ENCODE measurements at places on chromosomes 2 and 18.

GRCh38 chr2:182379241-182379640 lies 47.6 kb downstream of the PDE1A start:
- no peak for DNase-seq

DNA sequence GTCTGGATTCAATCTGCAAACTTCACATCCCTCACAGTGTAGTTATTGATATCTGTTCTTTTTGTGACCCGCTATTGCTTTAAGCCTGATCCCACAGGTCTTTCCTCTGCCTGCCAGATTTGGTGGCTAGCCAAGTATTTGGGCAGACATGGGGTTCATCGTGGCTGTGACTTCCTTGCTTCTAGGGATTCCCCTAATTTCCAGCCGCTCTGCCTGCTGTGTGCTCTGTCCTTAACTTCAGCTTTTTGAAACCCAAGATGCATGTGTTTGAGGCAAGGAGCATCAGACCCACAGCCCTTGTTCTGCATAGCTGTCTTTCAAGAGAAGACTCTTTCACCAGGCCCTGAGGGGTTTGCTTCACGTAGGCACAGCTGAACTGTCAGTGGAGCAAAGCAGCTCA lies 54.2 kb downstream of the NCAPH start:
- no peak for DNase-seq

DNA sequence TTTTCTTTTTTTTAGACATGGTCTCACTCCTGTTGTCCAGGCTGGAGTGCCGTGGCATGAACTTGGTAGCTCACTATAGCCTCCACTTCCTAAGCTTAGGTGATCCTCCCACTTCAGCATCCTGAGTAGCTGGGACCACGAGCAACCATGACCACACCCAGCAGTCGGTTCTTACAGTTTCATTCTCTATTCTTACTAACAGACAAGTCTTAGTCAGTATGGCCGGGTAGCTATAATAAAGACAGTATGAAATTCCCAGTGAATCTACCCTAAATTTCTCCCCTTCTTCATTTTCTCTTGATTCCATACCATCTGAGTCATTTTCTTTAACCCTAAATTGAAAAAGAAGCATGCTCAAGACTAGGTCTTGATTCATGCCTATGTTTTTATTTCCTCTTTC lies 775.3 kb upstream of the NRXN1 start:
- DNase-seq = no peak

- no peak for DNase-seq
Measured at GRCh38 chr2:171034315-171034714, 105.3 kb downstream of the GORASP2 start.

GRCh38 chr2:11329776-11330175 lies 14.7 kb downstream of the ROCK2 start:
- no peak for DNase-seq

- DNase-seq = no peak
Measured at GRCh38 chr2:162581959-162582798, 238.2 kb downstream of the GCA start.

DNA sequence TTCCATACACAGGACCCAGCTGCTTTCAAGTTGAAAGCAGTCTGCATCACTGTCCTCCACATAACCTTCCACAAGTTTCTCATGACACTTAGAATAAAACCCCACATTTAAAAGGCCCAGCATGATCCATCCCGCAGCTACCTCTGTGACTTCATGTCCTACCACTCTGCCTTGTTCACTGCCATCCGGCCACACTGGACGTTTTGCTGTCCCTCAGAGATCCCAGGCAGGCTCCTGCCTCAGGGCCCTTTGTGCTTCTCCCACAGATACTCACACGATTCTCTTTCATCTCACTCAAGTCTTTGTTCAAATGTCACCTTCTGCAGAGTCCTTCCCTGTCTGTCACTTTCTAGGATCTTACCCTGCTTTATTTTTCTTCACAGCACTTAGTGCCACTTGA lies 232.9 kb upstream of the BOD1L2 start:
- DNase-seq = no peak

DNA sequence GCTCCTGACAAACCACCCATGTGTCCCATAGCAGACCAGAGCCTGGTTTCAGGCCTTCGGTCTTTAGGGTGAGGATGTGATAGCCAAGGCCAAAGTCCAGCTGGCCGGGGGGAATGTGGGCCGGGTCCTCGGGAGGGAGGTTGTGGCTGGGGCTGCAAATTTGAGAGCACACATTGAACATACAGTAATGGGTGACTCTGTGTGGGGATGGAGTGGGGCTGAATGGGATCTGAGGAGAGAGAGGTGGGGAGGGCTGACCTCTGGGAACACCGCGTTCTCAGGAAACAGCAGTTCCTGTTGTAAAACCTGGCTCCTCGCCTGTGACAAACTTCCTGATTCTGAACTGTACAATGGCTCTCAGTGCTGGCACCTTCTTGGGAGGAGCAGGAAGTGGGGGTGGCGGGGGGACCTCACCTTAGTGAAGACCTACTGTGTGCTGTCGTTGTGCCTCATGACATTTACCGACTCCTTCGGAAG lies 48.8 kb downstream of the MCFD2 start:
- DNase-seq = no peak

DNA sequence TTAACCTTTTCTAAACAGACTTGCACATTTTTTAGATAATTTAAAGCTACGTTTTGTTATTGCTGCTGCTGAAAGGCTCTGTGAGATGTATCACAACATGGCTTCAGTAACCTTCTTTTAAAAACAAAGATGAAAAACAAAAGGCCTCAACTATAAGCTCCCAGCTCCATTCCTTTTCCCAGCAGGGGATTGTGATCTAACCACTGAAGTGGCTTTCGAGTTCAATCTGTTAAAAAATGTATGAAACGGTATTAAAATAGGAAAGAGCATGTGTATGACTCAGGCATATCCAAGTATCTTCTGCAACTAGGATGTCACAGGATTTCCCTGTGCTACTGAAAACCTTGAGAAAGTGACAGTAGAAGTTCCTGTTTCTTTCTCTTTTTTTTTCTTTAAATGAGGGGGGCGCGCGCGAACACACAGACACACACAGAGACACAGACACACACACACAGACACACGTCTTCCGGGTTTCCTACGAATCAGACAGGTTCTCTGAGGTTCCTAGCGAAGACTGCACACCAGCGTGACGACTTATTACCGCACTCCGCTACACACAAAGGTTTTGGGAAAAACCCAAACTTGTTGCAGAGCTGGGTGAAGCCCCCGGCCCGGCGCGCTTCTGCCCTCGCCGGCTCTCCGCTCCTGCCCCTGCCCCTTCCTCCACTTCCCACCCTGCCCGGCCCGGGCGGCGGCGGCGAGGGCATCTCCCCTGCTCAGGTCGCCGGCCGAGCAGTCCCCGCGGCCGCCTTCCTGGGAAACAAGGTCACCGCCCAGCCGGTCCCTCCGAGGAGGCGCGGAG lies 86.8 kb downstream of the RBMS1 start:
- DNase-seq = no peak

GRCh38 chr18:23897291-23897690 lies 117.3 kb upstream of the TTC39C start:
- no peak for DNase-seq

DNA sequence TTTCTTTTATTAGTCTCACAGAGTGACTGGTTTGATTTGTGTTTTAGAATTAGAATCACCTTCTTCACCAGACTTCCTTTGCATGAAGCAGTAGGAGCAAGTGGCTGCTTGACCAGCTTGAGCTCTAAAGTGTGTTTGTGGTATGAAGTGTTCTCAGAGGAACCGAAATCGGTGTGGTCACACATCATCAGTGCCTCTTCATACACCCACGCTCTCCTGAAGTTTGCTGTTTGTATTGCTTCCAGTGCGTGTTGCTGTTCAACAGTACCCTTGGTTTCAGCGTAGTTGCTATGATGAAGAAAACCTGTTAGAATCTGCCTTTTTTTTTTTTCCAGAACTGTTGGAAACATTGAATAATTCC lies 77.9 kb downstream of the LIMS1 start:
- no peak for DNase-seq

DNA sequence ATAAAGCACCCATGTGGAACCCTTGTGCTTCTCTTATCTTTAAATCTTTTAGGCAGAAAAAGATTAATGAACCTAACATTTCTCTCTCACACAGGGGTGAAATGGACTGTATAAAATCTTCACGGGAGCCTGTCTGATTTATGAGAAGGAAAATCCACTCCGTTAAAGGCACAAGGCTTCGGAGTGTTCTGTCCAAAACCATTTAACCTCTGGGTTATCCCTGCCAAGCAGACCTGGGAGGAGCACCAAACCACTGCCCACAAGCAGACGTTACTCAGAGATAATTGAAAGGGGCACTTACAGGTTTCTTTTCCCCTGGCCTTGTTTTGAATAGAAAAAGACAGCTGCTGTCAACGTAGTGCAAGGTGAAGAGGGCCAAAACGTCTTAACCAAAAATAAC lies 184.4 kb upstream of the DOK6 start:
- DNase-seq = no peak

DNA sequence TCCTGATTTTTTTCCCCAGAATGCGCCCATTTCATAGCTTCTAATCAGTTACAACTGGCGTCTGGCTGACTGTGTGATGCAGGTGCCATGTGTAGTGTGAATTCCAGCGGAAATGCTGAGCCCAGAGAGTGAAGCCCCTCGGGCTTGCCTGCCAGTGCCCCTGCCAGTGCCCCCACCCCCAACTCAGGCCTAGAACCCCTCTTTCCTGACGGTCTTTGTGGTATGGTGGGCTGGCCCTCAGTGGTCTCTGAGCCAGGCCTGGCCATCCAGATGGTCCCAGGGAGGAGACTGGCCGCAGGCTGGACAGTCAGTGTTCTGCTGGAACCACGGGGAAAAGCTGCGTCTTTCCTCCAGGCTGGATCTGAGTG lies 3.1 kb downstream of the RAMP1 start:
- no peak for DNase-seq

- DNase-seq = no peak
Measured at GRCh38 chr2:68669651-68670050, 26.3 kb downstream of the PROKR1 start.

Data from AG04449 (cell line).